ENCODE measurements at places on chromosomes 13 and 19.

DNA sequence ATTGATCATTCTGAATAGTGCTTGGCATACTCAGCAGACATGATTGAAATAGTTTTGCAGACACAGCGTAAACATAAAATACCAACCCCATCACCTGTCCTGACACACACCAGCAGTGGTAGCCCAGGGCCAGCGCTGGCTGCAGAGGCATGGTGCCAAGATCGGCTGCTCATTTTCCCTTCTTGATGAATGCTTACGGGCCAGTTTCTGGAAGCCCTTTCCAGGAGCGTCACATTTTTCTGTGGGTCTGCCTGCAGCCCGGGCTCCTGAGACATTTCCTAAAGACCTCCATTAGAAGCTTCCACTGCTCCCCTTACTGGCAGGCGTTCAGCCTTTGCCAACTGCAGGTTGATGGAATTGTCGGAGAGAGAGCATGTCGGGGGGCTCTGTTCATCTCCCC lies 48.6 kb downstream of the CHST8 start:
- DNase-seq: no peak

DNA sequence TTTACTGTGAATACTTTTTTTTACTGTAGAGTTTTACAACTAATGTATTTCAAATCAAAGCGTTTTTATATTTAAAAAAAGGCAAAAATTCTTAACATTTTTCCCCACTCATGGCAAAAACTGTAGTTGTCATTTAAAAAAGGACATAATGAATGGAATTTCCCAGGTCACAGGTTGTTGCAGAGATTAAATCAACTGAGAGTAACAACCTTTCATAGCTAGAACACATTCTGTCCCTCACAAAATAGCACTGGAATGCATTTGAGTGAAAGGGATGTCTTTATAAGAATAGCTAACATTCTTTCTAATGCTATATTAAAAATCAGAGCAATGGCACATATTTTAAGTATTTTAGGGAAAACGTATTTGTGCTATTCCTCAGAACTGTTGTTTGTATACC lies 1393.3 kb upstream of the ATXN8OS start:
- DNase-seq: no peak

DNA sequence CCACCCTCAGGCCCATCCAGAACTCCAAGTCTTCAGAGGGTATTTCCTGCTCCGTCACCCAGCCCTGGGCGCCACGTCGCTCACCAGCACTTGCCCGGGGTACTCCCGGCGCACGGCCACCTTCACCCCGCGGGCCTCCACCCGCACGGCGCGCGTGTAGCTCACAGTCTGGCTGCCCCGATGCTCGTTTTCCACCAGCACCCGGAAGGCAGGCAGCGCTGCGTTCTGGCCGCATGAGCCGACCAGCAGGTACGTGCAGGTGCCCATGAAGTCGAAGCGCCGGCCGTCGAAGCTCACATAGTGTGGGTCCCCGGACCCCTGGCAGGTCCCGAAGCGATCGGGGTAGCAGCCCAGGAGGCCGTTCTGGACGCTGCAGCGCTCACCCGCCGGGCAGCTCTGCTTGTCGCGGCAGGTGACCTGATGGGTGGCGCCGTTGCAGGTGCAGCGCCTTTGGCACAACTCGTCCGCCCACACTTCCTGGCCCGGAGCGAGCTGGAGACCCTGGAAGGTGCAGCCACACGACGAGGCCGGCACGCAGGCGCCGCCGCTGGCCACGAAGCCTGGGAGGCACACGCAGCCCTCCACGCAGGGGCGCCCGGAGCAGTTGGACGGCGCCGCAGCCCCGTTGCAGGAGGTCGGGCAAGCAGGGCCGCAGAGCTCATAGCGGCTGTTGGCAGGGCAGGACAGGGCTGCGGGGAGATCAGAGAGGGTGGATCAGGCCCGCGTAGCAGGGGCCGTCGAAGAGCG lies 19.2 kb downstream of the FCGBP start:
- no peak for DNase-seq

DNA sequence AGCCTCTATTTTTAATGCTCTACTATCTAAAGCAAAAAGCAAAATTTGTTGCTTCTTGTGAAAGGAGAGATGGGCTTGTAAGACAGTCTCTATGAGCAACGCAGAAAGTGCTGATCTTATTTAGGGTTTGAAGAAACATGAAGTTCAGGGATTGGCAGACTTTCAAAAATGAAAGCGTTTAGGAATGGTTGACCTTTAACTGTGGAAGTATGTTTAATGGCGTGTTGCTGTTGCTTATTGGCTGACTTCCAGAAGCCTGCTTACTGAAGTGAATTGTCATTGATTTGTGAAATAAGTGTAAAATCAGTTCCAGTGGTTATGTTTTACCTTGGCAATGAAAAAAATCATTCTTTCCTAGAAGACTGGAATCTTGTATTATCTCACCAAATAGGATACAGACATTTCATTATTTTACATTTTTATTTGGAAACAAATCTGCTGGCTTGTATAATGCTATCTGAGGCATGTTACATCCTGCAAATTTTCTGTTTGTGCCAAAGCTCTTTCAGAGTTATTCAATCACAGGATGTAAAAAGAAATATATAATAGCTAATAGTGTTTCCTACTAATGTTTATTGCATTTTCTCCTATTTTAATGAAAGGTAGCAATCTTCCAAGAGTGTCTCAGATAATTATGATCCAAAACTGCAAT lies 221.3 kb upstream of the SLITRK6 start:
- DNase-seq: no peak

- no peak for DNase-seq
Observed at GRCh38 chr19:11025445-11025844, 63.8 kb upstream of the LDLR start.

- DNase-seq: no peak
Observed at GRCh38 chr19:33811736-33812387, 15.2 kb downstream of the KCTD15 start.

Data from activated naive CD8-positive, alpha-beta T cell treated with anti-CD3 and anti-CD28 coated beads, Interleukin-2, amount 50 U/mL, for 24 hours (primary cell).